AG08396 (cell line): ENCODE measurements at places on chromosomes 2 and 18.

GRCh38 chr2:105652014-105652796 is 92.5 kb upstream of the NCK2 start:
- DNase-seq = no peak

GRCh38 chr2:232937278-232937906 is 67.3 kb downstream of the SNORC start:
- peak; percentile 55 for DNase-seq

DNA sequence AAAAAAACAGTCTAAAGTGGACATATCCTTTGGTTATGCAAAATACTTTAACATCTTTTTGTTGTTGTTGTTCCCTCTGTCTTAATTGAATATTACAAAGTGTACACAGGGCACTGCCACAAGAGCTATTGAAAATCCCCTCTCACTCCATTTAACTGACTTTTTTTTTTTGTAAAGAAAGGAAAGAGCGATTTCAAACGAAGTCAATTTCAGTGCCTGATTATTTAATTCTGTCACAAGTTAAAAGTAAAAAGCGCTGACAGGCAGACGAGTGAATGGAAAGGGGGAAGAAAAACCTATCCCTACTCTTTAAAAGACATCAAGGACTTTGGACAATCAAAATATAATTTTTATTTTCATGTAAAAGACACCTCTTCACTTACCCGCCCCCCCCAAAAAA is 1.9 kb downstream of the FIGN start:
- no peak for DNase-seq

GRCh38 chr2:46488389-46488788 is 9.0 kb downstream of the TMEM247 start:
- DNase-seq = no peak

- DNase-seq = no peak
Measured at GRCh38 chr18:75809926-75810255, 382.4 kb upstream of the SMIM21 start.

DNA sequence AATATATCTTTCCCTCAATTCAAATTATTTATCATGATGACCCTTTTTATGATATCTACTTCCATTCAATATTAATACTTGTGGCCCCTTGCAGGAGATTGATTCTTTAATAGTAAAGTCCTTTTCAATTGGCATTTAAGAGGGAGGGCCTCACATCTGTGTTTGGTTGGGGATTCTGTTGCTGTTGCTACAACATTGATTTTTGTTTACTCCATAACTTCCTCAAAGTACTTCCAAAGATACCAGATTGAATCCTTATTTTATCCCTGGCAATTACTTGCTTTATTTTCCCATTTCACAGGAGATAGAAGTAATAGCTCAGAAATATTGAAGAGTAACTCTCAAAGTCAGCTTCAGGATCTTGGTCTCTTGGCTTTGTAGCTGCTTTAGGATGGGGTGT is 32.8 kb downstream of the MEIS1 start:
- no peak for DNase-seq

- DNase-seq = no peak
Measured at GRCh38 chr2:240631548-240632305, 6.4 kb downstream of the GPR35 start.

DNA sequence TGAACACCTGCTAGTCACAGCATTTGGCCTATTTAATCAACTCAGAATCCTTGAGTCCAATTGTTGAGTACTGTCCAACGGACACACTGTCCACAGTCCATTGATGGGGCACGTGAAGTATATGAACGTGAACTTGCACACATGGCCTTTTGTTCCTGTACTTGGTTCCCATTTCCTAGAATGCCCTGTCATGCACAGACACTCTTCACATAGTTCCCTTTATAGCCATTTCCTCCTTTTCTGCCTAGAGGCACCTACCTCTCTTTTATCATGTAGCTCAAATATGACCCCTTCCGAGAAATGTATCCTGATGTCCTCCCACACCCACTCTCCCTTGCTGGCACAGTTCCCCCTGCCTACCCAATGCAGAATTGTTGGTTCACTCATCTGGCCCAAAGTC is 8.7 kb upstream of the CRYGA start:
- no peak for DNase-seq

DNA sequence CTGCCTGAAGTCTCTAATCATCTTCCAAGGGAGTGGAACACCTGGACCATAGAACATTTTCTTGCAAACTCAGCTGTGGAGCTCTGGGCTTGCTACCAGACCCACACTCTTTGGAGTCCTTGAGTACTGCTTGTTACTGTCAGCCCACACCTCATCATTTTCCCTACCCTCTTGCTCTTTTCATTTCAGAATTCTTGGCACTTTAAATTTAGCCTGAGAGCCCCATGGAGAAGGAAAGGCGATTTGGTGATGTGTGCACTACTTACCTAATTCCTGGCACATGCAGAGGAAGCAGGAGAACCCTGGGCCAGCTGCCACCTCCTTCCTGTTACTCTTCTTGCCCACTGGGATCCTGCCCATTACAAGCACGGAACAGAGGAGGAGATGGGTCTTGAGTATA is 31.7 kb downstream of the TMEM178A start:
- DNase-seq = no peak

GRCh38 chr2:9768388-9768787 is 74.9 kb upstream of the TAF1B start:
- no peak for DNase-seq

- peak; percentile 74 for DNase-seq
Measured at GRCh38 chr2:26469092-26469710, 8.7 kb downstream of the OTOF start.

DNA sequence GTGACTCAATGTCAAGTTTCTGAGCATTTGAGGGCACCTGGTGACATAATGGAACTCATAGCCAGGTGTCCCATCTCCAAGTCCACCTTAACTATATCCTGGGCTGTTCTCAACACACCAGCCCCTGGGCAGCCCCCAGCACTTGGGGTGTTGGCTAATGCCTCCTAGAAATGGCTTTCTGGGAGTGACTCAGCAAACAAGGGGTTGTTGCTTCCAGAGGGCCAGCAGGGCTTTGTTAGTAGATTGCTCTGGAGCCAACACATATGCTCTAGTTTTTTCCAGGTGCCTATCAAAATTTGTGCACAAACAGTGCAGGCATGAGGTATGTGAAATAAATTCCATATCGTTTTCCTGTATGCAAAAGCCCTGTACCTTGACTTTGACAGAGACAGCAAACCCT is 448.4 kb downstream of the SLC4A3 start:
- no peak for DNase-seq

DNA sequence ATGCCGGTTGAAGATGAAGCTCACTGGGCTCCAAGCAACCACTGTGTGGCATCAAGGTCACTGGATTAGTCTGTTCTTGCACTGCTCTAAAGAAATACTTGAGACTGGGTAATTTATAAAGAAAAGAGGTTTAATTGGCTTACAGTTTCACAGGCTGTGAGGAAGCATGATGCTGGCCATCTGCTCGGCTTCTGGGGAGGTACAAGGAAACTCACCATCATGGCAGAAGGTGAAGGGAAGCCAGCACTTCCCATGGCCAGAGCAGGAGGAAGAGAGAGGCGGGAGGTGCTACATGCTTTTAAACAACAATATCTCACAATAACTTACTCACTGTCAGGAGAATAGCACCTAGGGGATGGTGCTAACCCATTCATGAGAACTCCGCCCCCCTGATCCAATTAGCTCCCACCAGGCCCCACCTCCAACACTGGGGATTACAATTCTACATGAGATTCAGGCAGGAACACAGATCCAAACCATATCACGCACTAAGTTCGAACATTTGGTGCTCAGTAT is 109.7 kb upstream of the MGAT5 start:
- DNase-seq = no peak

GRCh38 chr18:25630682-25631081 is 278.7 kb upstream of the ZNF521 start:
- no peak for DNase-seq

DNA sequence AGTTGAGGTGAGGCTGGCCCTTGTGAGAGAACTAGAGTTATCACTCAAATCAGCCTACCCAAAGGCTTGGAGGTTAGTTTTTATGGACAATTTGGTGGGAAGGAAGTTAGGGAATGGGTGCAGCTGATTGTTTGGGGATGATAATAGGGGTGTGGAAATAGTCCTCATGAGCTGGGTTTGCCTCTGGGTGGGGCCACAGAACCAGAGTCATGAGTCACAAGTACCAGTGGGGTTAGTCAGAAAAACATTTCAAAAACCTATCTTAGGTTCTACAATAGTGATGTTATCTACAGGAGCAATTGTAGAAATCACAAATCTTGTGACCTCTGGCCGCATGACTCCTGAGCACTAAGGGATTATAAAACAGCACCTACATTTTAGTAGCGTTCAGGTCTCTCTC is 630.1 kb upstream of the PIK3C3 start:
- DNase-seq = no peak

GRCh38 chr2:109185821-109186570 is 57.0 kb downstream of the SH3RF3 start:
- DNase-seq = peak; percentile 79

DNA sequence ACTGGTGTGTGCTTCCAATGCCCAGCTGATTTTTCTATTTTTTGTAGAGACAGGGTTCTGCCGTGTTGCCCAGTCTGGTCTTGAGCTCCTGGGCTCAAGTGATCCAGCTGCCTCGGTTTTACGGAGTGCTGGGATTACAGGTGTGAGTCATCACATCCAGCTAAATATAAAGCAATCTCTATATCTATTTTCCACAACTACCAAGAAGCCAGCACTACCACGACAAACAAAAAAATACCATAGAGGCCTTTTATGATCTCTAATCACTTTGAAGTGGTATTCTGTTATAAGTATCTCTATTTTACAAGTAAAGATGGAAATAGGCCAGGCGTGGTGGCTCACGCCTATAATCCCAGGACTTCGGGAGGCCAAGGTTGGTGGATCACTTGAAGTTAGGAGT is 34.7 kb downstream of the C2orf74 start:
- DNase-seq = no peak

DNA sequence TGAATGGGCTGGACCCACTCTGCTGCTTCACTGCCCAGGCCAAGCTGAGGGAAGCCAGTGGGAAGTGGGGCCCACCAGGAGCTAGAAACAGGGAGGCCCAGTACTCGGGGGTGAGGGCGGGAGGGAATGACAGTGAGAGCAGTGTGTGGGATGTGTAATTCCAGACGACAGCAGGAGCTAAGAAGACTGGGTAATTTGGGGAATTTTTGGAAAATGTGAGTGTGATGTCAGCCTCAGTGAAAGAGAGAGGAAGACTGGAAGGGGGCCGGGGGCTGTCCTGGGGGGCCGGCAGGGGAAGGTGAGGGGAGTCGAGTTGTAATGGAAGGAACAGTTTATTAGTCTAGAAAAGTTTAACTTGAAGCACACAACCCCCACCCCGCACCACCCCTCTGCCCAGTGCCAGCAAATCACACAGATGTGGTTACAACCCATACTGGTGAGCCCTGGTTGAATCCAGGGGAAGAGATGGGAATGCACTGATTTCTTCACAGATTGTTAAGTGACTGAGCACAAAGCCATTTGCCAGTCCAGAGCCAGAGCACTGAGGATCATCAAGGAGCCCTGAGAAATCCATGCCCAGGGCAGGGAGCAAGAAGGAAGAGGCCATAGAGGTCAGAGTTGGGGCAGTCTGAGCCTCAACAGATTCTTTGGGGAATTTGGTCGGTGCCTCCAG is 76.7 kb upstream of the PKDCC start:
- DNase-seq = no peak

DNA sequence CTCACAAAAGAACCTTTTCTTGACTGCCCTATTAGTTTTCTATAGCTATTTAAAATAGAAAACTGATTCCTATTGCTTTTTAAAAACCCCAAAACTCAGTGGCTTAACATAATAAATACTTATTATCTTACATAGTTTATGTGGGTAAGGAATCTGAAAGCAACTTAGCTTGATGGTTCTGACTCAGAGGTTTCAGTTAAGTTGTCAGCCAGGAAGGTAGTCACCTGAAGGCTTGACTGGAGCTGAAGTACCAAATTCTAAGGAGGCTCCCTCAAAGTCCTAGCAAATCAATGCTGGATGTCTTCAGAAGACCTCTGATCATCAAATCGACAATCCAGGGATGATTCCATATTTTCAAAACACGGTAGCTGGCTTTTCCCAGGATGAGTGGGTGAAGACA is 546.6 kb upstream of the CDH2 start:
- DNase-seq = no peak

DNA sequence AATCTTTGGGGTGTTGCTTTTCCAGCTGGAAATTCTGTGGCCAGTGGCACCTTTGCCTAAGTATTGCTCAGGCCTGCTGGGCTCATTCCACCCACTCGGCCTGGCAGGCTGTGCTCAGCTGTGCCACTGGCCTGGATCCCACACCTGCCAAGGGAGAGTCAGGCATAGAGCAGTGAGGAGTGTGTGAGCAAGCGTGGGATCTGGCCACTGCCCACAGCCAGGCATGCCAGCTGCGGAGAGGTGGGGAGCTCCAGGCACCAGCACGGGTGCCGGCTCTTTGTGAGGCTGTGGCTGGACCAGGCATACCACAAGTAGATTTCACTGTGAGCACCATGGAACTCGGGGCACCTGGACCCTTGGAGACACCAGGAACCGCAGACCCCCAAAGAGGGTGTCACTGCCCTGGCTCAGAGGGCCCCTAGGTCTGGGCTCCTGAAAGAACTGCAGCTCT is 118.1 kb upstream of the MAP2 start:
- no peak for DNase-seq

GRCh38 chr18:688323-688722 is 24.1 kb downstream of the ENOSF1 start:
- no peak for DNase-seq

- DNase-seq = no peak
Measured at GRCh38 chr18:48844271-48844670, 106.5 kb downstream of the SMAD7 start.

GRCh38 chr2:60461421-60462108 is 91.9 kb downstream of the BCL11A start:
- no peak for DNase-seq

DNA sequence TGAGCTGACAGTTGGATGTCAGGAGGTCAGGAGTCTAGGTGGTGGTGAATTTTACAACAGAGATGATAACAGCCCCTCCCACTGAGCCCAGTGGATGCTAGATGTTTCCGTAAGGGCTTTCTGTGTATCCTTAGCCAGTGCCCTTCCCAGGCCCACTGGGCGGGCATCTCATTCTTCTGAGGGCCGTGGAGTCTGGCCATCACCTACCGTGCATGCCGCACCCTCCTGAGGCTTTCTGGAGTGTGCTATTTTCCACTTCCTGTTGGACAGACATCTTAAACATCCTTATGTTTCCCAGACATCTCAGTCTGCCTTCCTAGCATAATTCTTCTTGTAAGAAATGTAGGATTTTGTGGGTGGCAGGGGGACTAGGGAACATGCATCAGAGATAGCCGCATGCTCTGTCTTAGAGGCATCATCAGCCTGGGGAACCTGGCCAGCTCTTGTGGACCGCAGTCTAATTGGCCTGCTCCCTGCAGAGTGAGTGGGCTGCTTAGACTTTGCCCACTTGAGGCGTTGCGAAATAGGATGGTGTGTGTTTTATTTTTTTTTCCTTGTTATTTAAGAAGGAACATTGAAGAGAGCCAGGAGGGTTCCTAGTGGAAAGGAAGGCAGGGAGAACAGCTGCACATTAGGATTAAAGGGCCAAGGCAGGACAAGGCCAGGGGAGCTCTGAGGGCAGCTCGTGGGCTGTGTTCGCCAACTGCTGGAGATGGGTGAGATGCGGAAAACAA is 135.8 kb downstream of the SH3RF3 start:
- DNase-seq = peak; percentile 49
